Stimulated activated naive CD4-positive, alpha-beta T cell treated with Interleukin-2 at 50 U/mL for 16 hours (primary cell): ENCODE measurements at places on chromosomes 6 and 20.

GRCh38 chr6:123027408-123027807, 31.4 kb downstream of the CLVS2 start:
- no peak for DNase-seq

DNA sequence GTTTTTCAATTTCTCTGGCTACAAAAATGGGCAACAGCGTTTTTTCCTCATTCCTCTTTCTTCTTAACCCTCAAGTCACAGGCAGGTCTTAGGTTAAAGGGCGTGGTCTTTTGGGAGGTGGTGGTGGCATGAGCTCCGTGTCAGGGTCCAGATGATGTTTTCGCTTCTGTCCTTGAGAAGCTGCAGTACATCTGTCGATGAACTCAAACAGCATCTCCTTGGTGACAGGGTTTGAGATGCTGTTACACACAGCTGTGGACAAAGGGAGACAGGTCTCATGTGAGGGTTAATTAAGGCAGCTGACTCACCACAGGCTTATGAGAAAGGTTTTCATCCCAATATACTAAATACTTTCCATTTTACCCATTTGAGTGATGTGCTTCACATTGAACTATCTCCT, 350.8 kb downstream of the RNGTT start:
- no peak for DNase-seq

DNA sequence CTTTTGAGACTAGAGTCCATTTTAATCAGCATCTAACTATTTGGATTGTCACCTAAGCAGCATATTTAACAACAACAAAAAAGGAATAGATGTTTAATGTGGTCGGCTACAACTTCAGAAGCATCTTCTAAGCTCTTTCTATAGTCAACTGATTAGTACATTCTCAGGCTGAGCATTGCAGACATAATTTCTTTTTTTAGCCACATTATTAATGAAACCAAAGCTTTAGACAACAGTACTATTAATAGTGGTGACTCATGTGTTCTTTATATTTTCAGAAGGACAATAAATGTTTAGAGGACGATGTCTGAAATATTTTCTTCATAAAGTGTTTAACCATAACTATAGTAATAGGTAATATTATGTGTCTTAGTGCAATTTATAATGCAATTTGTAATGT, 52.4 kb downstream of the TPD52L1 start:
- DNase-seq = no peak

DNA sequence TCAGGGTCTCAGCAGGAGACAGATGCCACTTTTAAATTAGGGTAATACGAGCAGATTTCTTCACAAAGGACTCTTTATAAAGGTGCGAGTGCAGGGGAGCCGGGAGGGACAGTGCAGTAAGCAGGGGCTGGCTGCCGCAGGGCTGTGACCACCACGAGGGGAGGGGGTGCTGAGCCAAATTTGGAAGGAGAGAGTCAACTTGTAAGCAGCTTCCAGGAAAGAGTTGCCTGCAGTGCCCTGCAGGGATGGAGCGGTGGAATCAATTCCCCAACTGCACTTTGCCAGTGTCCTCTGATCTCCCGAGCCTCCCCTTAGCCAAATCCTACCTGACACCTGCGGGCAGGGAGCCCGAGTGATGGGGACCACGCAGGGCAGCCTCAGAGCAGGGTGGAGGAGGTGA, 13.9 kb upstream of the CCDC167 start:
- DNase-seq = no peak

- DNase-seq = no peak
Measured at GRCh38 chr6:25899580-25900408, 25.8 kb upstream of the SLC17A3 start.

DNA sequence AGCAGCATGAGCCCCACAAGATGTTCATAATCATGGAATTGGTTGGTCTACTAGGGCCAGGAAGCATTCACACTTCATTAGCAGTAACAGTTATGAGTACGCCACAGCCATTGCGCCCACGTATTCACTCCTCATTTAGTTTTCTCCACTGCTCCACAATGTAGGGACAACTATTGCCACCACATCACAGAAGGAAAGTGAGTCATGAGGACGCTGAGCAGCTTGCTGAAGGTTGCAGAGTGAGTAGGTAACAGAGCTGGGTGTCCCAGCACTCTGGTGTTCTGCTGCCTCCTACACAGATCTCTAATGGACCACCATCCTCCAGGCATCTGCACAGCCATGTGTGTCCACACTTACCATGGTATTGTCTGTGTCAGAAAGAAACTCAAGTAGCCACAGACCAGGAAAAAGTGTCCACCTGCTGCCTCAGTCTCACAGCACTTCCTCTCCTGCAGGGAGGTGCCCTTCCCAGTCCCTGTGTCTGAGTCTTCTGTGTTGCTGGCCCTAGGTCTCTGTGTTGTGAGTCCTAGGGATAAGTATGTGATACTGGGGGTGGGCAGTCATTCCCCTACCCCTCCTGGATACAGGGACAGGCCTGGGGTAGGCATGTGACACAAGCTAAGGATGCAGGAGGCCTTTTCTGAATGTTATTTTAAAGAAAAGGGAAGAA, 103.9 kb downstream of the TTLL2 start:
- no peak for DNase-seq

- no peak for DNase-seq
Measured at GRCh38 chr6:170429450-170429849, 122.9 kb downstream of the FAM120B start.

DNA sequence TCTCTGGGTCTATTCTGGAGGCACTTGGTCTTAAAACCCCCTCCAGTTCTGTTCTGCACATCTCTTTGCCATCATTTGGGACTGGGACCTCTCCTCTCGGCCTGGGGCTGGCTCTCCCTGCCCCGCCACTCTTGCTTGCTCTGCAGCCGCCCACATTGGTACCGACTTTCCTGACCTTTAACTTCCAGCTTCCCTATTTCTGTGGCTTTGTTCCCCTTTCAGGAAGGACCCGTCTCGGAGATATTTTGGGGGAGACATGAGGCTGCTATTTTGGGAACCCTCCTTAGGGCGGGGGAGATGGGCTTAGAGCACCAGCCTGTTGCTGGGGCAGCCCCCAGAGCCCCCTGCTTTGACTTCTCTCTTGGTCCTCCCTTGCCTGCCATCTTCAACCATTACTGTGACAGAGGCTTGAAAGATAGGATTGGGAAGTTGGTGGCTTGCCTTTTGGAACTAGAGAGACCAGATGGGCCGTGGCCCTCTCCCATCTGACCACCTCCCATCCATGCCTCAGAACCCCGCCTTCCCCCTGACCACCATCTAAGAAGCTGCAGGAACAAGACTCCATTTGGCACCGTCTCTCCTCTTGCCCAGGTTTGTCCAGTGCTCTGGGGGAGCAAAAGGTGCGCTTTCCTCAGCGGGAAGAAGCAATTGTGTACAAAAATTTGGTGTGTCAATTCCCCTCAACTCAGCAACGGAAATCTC, 914 bp downstream of the TREM2 start:
- no peak for DNase-seq

GRCh38 chr6:137452333-137452894, 41.8 kb downstream of the OLIG3 start:
- DNase-seq = no peak

DNA sequence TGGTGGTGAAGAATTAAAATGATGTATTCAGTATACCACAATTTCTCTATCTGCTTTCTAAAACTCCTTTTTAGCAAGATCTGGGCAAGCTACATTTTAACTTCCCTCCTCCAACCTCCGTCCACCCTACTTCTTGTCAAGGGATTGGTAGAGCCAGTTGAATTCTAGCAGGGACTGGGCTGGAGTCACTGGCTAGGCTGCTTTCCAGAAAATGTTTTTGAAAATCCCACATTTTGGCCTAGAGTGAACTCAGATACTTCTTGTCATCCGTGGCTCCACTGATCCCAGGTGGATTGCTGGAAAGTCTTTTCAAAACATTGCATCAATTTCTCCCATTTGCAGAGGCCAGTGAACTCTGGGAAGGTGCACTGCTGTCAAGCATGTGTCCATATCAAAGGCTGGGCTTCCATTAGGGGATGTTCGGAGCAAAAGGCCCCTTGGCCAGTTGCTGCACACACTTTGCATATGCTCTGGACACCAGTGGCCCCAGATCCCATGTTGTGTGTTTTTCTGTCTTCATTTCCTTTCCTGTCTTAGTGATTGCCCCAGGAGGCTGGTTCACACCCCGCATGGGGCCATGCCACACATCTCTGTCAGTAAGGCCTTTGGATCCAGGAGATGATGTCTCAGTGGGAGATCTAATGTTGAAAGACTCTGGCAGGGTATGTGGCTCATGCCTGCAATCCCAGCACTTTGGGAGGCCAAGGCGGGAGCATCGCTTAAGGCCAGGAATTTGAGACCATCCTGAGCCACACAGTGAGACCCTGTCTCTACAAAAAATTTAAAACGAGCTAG, 11.3 kb upstream of the KCNK16 start:
- no peak for DNase-seq

- DNase-seq = no peak
Measured at GRCh38 chr6:34159844-34160243, 14.0 kb upstream of the GRM4 start.

GRCh38 chr6:17484201-17484849, 90.9 kb downstream of the CAP2 start:
- no peak for DNase-seq

DNA sequence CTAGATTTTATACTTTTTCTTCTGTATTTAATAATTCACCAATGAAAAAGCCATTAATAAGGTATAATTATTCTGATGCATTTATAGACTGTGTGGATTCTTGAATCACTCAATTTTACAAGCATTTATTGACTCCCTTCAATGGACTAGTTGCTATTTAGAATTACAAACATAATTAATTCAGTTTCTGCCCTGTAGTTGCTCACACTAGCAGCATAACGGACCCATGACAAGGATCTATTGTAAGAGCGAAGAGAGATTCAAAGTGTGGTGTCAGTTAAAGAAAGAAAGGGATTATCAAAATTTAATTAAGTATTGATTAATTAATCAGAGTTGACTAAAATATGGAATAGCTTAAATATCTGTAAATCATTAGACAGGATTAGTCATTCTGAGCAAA, 602.6 kb upstream of the PTCHD4 start:
- no peak for DNase-seq

DNA sequence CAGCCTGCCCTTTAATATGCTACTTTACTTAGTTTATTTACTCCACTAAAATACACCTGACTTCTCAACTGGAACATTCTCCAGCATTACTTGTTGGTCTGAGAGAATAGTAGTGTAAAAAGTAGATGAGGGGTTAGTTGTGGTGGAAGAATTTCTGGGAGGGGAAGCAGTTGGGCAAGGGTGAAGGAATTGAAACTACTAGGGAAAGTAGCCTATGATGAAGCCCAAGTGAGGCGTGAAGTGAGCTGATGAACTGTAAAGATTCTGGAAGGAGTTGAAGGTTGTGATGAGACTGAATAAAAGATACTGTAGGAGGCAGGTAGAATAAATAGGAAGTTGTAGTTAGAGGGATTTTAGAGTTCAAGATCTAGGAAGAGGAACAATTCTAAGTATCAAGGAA, 72.5 kb downstream of the ITCH start:
- DNase-seq = no peak

GRCh38 chr6:134621858-134622257, 303.9 kb upstream of the SGK1 start:
- no peak for DNase-seq

DNA sequence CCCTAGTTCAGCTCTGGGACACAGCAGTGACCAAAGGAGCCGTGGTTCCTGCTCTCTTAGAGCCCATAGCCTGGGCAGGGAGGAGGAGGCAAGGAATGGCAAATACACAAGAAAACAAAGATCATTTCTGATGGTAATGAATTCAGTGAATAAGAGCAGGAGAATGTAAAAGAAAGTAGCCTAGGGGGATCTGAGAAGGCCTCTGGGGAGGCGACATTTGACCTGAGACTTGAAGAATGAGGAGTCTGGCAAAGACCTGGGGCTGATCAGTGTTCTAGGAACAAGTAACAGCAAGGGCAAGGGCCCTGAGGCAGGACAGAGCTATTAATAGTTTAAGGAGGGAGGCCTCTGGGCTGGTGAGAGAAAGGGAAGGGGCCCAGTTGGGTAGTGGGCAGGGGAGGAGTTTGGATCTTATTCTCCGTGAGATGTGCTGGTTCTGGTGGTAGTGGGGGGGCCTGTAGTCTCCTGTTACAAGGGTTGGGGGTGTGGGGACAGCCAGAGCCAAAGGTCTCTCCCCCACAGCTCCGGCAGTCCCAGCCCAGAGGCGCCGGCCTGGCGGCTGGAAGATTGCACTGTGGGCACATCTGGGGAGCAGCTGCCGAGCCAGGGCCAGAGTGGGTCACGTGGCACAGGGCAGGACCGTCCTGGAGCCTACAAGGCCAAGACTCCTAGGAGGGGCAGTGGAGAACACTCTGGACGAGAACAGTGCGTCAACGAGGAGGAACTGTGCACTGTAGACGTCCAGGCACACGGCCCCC, 9.3 kb upstream of the ID1 start:
- DNase-seq = no peak

DNA sequence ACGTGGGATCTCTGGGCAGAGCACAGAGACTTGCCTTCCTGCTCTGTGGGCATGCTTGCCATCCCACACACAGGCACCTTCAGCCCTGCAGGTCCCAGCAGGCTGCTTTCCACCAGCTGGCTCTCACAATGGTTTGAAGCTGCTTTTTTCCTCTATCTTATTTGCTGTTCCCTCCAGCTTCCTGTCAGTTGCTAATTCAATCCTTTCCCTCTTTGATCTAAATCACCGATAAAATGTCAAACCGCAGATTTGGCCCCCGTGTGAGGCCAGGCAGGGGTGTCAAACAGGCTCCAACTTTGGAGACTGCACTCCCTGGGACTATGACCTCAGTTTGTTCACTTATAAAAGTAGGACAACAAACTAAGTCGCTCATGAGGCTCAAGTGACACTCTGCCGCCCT, 40.6 kb upstream of the PCMTD2 start:
- no peak for DNase-seq

DNA sequence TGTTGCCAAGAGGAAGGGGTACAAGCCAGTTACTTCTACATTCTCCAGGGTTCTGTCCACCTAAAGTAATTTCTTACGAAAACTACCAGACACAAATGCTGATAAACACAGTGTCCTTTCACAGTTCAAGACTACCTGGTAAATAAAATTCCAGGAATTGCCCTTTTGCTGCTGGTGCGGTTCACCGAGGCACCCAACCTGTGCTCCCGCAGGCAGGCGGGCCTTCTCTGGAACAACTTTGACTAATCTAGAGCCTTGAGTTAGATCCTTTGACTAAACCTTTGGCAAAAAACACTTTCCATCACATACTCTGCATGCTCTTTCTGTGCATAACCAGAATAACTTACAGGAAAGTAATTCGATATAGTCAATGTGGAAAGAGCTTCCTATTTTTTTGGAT, 107.0 kb downstream of the HUS1B start:
- no peak for DNase-seq

- DNase-seq = no peak
Measured at GRCh38 chr6:99768166-99768565, 161.5 kb downstream of the PRDM13 start.
